Smooth muscle cell of the umbilical artery (primary cell): ENCODE measurements at places on chromosomes 5 and 9. TPM values are rescaled to one million over a fixed set of nuclear protein-coding genes. Genes with fewer than 3 reads are reported as not detected.

The SPDL1 gene
- 27.0 and 41.2 TPM in 2 replicates for total RNA-seq

The FAM151B gene
- 4.6 and 11.3 TPM in 2 replicates for total RNA-seq

The CBY3 gene
- 0.23 TPM in 1 of 2 replicates, not detected in the other for total RNA-seq

The BAAT gene
- total RNA-seq = 0.23 TPM in 1 of 2 replicates, not detected in the other

The CD74 gene
- 0.89 and 1.1 TPM in 2 replicates for total RNA-seq

The MAPKAP1 gene
- total RNA-seq = 83.1 and 117 TPM in 2 replicates
